ENCODE measurements at places on chromosomes 3 and 15.

- peaks cover 42% of the 10 kb centered on the region for H3K4me1 ChIP-seq
- peak; percentile 55 for DNase-seq
Measured at GRCh38 chr3:50519471-50520089, 16.1 kb upstream of the CACNA2D2 start.

- H3K4me3 ChIP-seq: peak overlapping the region; percentile 98
- no peak for DNase-seq
- H3K4me1 ChIP-seq: peaks cover 28% of the 10 kb centered on the region
- H3K36me3 ChIP-seq: peaks cover 4% of the 10 kb centered on the region
Measured at GRCh38 chr3:184156522-184156955, 1.4 kb downstream of the DVL3 start.

- no peak overlapping the region for H3K27ac ChIP-seq
- no peaks in the 10 kb centered on the region for H3K27me3 ChIP-seq
- peaks cover 32% of the 10 kb centered on the region for H3K36me3 ChIP-seq
- H3K4me3 ChIP-seq: no peak overlapping the region
- H3K4me1 ChIP-seq: peaks cover 5% of the 10 kb centered on the region
- no peak for DNase-seq
Measured at GRCh38 chr15:90633360-90633759, 83.8 kb upstream of the BLM start.

GRCh38 chr3:107660306-107660976 lies 137.7 kb downstream of the BBX start:
- H3K4me1 ChIP-seq: peaks cover 18% of the 10 kb centered on the region
- no peaks in the 10 kb centered on the region for H3K27me3 ChIP-seq
- DNase-seq: no peak
- H3K4me3 ChIP-seq: no peak overlapping the region
- H3K36me3 ChIP-seq: no peaks in the 10 kb centered on the region

DNA sequence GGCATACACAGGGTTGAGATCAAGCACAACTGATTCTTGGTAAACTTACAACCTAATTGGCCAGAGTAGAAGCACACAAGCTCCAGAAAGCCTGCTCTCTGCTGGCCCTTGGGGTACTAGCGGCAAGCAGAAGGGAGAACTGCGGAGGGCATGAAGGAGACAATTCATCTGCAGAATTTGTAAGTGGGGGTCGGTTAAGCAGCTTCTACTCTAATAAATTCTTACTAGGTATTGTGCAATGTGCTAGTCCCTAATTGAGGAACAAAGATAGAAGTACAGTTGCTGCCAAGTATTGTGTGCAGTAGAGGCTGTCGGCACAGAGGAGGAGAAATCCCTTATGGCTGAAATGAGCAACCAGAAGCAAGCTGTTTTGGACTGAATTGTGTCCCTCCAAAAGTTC lies 91.2 kb upstream of the VEPH1 start:
- DNase-seq: no peak
- H3K36me3 ChIP-seq: no peaks in the 10 kb centered on the region
- no peaks in the 10 kb centered on the region for H3K4me1 ChIP-seq
- no peak overlapping the region for H3K4me3 ChIP-seq
- peaks cover 29% of the 10 kb centered on the region for H3K27me3 ChIP-seq
- no peak overlapping the region for H3K27ac ChIP-seq

DNA sequence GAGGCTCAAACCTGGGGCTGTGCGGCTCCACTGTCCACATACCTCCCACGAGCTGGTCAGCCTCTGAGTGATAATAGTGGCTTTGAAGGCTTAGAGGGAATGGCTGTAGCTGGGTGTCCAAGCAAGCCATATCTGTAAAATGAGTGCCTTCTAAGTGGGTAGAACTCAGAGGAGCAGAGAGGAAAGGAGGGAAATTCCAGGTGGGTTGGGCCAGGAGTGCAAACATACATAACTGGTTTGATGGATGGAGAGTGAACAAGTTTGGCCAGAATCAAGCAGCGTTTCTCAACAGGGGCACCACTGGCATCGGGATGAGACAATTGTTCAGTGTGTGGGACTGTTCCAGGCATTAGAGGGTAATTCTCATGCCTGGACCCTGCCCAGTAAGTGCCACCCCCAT lies 91.1 kb downstream of the ASB7 start:
- H3K4me1 ChIP-seq: no peaks in the 10 kb centered on the region
- no peak overlapping the region for H3K27ac ChIP-seq
- no peak for DNase-seq
- no peak overlapping the region for H3K4me3 ChIP-seq
- H3K27me3 ChIP-seq: peaks cover 10% of the 10 kb centered on the region
- H3K36me3 ChIP-seq: peaks cover 4% of the 10 kb centered on the region

All from naive B cell (primary cell).